ENCODE measurements at places on chromosomes 6 and 20.

GRCh38 chr6:3844097-3844463 is 5.1 kb upstream of the FAM50B start:
- DNase-seq: no peak

DNA sequence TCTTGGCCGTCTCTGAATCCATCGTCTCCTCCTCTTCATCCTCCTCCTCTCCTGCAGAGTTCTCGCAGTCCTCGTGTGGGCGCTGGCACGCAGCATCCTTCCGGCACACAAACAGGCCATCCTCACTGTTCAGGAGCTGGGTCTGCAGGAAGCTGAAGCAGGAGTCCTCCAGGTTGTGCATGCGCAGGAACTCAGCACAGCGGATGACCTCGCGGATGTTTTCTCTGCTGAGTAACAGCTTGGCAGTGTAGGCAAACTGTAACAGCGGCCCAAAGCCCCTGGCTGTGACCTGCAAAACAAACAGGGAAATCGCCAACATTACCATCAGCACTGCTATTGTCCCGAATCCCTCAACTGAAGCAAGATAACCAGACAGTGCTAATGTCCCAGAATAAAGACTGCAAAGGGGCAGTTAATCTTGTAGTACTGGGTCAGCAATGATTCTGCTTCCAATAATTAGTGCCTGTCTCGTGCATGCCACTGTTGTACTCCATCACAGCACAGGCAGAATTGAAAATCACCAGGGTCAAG is 57.4 kb downstream of the GJA10 start:
- DNase-seq: no peak

GRCh38 chr6:148544421-148544820 is 201.8 kb downstream of the SASH1 start:
- no peak for DNase-seq

DNA sequence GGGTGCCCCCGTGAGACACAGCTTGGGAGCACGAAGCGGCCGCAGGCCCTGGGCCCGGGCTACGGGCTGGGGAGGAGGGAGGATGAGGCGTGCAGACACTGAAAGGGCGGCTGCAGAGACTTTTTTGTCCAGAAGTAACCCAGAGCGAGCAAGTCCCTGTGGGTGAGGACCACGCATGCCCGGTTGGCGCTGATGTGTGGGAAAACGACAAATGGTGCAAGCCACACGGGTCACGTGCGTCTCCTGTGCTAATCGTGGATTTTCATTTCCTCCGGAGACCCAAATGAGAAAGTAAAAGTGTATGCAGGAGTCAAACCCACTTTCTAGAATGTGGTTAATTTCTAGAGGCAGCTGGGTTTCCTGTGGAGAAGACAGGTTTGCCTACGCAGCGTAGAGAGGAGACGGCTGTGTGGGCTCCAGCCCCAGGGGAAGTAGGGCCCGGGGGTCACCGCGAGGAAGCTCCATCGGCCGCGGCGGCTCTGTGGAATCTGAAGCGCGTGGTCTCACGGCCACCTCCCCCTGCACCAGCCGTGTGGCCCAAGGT is 19.0 kb downstream of the DLL1 start:
- peak; percentile 52 for DNase-seq
